ENCODE measurements at places on chromosomes 11 and 22.

- DNase-seq = no peak
These were observed 491.4 kb upstream of the RAG2 start for GRCh38 chr11:37089439-37089838.

DNA sequence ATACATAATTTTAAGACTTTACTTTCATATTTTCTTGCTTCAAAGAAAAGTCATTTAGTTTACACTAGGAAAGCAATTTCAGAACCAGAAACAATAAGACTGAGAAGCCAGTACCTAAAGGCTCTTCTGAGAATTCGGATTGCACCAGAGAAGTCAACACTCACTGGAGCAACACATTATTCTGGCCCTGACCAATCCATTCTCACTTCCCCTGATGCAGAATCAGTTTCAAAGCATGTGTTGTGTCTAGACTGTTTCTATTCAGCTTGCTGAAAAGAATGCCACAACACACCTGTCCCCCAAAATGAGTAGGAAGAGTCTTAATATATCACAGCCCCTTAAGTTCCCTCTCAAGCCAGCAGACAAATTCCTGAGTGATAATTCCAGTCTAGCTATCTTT is 1074.3 kb upstream of the TENM4 start:
- DNase-seq = no peak

DNA sequence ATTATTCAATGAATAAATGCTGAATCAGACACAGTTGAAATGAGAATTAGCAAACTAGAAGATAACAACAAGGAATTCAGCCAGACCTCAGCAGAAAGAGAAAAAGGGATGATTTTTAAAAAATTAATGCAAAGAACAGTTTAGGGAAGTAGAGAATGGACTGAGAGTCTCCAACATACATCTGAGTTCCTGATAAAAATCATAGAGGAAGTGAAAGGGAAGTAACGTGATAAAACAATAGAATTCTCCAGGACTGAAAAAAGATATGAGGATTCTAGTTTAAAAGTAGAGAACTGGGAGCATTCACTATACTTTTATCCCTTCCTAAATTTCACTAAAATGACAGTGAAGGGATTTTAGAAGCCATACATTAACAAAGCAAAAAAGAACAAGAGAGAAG is 592.0 kb downstream of the SOX6 start:
- no peak for DNase-seq

- DNase-seq = no peak
These were observed 16.5 kb downstream of the BRD1 start for GRCh38 chr22:49811020-49811791.

DNA sequence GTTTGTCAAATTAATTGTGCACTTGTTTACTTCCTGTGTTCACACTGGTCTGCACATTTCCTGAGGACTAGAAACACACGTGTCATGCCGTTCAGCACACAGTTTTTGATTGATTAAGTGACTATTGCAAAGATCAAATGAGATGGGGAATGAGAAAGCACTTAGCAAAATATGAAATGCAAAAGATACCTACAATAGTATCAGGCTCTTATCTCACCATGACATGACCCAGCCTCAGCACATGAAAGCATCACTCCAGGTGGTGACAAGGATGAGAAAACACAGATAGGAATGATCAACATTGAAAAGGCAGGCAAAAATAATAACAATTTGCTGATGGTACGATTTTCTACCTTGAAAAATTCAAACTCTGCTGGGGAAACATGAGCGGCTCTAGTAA is 42.1 kb upstream of the TP53I11 start:
- DNase-seq = no peak

GRCh38 chr11:113281052-113281725 is 33.2 kb upstream of the TTC12 start:
- DNase-seq = no peak
